ENCODE measurements at places on chromosomes 3 and 15.

DNA sequence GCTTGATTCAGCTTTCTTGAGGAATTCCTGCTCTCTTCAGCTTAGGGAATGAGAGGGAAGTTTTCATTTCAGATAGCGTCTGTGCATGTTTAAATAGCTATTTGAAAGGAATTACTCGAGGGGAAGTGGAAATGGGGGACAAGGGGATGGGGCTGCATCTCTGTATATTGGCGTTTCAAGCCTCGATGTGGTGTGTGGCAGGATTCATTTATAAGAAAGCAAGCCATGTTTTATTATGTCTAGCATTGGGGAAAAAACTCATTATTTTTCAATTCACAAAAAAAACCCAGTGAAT lies 1.0 kb downstream of the ATP2C1 start:
- DNase-seq = no peak

DNA sequence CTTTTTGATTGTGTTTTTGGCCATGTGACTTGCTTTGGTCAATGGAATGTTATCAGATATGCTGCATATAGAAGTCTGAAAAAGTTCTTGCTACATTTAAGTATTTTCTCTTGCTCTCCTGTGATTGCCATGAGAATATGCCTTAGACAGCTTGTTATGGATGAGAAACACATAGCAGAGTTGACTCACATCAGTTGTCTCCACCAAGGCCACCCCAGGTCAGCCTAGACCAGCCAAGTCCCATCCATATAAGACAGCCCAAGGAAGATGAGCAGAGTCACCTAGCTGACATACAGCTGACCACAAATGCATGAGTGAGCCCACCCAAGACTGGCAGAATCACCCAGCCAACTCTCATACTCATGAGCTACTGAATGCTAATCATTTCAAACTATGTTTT lies 153.0 kb downstream of the THRB start:
- DNase-seq = no peak

GRCh38 chr3:173221010-173221409 lies 80.0 kb upstream of the SPATA16 start:
- no peak for DNase-seq

DNA sequence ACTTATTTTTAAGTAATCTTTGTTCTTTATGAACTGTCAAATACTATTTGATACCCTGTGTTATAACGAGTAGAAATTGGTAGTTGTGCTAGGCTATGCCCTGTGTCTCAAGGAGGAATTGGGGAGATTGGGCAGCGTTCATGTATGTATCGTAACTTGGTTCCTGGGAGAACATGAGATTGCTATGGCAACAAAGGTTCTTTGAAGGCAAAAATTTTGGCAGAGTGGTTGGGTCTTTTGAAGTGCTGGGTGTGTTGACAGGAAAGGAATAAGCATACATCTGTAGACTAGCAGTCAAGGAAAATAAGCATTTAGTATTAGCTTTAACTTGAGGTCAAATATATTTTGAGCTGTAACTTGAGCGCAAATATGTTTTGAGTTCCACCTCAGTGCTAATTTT lies 45.3 kb downstream of the TCF12 start:
- DNase-seq = no peak

DNA sequence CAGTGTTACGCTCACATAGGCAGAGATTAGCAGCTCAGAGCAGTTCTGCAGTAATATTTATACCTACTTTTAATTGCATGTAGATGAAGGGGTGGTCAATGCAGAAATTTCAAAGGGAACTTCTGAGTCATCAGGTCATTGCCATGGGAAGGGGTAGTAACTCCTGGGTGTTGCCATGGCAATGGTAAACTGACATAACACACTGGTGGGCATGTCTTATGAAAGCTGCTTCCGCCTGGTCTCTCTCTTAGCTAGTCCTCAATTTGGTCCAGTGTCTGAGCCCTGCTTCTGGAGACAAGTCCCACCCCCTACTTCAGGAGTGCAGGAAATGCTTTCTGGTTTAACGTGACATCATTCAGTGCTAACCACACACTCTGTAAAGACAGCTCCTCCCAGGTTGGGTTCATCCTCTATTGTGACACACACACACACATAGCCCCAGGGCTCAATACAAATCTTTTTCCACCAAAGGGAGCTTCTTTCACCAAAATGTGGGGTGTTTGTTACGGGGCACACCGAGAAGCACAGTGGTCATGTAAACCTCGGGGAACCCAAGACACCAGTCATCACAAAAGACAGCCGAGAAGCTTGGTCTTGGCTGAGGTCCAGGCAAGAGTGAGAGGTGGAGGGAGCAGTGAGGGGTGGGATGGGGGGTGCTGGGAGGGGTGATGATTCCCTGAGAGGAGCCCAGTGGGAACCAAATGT lies 74.5 kb downstream of the TLE3 start:
- peak; percentile 41 for DNase-seq

Measured in H54 (cell line).